ENCODE measurements at places on chromosomes 12 and 14.

- DNase-seq: no peak
Measured at GRCh38 chr14:79656056-79656455, 555.2 kb downstream of the DIO2 start.

- DNase-seq: no peak
Measured at GRCh38 chr12:9687228-9687627, 17.7 kb downstream of the CLEC2D start.

DNA sequence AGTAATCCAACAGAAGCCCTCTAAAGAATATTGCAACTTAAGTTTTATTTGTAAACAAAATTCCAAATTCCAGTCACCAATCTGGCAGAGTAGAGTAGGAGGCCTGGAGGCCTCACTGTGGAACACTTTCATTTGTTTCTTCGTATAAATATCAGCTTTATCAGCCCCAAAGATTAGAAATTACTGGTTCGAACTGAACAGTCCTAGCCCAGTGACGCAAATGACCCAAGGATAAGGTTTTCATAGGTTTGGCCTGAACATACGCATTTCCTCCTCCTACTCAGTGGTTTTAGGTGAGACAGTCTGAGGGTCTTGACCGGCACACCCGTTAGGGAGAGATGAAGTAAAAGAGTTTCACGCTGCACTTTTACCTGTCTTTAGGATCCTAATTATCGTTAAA is 1.7 kb downstream of the CDC42BPB start:
- no peak for DNase-seq

DNA sequence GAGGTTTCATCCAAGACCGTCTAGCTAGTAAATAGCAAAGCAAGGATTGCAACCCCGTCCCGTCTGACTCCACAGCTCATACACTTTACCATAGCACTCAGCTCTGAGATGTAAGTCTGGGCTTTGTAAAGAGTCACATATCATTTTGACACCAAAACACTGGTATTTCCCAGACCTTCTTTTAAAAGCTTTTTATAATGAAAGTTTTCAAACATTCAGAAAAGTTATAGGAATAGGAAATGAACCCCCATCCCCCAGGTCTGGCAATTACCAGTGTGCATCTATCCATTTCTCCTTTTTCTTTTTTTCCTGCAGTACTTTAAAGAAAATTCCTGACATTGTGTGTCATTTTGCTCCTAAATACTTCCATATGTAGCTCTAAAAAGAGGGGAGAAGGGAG is 183.6 kb upstream of the CCND2 start:
- no peak for DNase-seq

GRCh38 chr12:59407799-59408198 is 188.0 kb upstream of the SLC16A7 start:
- DNase-seq: peak; percentile 13

DNA sequence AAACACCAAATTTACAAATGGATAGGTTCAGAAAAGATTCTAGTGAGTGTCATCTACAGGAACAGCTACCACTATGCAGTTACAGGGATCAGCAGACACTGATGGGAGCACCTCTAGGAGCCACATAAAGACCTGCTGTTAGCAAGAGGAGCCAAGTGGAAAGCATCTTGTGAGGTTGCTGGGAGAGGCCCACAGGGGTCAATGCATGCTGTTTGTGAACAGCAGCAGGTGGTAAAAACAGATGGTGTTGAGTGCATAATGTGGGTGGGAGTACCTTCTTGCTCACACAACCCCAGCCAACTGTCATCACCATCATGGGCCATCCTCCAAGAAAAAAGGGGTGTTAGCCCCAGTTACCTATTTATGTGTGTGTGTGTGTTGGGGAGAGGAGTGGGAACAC is 215.2 kb upstream of the SSTR1 start:
- no peak for DNase-seq

DNA sequence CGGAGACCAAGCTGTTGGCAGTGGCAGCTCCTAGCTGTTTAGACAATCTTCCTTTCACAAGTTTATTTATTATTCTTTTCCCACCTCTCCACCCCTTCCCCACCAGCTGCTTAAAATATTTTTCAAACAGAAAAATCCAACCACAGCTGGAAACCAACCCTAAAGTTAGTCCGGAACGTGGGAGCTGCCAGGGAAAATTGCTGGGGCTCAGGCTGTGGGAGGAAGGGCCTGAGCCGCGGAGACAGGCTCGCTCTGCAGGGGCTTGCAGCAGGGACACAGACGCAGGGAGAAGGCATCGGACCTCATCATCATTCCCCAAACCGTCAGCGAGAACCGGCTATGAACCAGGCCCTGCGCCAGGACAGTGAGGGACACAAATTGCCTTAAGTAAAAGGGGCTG is 16.1 kb upstream of the TMEM106C start:
- DNase-seq: no peak

- no peak for DNase-seq
Measured at GRCh38 chr12:132622437-132623071, 4.0 kb downstream of the P2RX2 start.

DNA sequence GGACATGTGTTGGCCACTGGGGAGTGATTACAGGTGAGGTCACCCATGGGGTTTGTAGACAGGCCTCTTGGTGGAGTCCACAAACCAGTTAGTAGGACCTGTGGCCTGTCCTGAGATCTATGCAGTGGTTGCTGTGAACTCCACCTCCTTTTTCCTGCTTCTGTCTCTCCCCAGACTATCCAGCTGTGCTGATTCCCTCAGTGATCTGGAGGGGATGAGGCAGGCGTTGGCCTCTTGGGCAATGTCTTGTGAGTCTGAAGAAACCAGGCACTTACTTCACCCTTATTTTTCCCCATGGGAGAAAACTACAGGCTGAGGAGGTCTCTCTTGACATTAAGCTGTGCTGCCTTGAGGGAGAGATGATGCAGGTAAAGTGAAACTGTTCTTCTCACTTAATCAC is 257.2 kb upstream of the PRICKLE1 start:
- DNase-seq: no peak

- no peak for DNase-seq
Measured at GRCh38 chr12:9333161-9333560, 125.0 kb upstream of the PZP start.

DNA sequence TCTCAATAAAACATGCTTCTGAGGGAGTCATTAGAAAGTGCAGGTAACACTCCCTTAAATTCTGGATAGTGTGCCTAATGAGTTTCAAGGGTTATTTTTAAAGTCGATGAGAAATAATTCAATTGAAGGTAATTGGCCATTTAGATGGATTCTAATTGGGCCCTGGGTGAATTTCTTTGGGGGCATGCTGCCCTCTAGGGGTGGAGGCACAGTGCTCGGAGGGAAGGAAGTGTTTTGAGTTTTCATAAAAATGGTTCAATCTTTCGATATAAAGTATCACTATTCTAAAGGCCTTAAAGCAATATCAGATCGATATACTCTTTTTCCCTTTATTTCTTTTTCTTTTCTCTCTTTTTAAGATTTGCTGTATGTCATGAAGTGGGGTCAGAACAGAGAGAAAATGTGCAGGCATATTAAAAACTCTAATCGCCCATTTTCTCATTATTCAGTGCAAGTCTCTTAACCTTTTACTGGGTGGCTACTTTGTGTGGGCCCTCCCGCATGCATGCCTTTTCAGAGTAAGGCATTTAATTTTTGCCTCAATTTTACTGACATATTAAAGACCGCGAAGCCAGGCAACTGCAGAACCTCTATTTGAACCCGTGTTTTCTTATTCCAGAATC is 25.5 kb downstream of the NKX2-8 start:
- peak; percentile 54 for DNase-seq

DNA sequence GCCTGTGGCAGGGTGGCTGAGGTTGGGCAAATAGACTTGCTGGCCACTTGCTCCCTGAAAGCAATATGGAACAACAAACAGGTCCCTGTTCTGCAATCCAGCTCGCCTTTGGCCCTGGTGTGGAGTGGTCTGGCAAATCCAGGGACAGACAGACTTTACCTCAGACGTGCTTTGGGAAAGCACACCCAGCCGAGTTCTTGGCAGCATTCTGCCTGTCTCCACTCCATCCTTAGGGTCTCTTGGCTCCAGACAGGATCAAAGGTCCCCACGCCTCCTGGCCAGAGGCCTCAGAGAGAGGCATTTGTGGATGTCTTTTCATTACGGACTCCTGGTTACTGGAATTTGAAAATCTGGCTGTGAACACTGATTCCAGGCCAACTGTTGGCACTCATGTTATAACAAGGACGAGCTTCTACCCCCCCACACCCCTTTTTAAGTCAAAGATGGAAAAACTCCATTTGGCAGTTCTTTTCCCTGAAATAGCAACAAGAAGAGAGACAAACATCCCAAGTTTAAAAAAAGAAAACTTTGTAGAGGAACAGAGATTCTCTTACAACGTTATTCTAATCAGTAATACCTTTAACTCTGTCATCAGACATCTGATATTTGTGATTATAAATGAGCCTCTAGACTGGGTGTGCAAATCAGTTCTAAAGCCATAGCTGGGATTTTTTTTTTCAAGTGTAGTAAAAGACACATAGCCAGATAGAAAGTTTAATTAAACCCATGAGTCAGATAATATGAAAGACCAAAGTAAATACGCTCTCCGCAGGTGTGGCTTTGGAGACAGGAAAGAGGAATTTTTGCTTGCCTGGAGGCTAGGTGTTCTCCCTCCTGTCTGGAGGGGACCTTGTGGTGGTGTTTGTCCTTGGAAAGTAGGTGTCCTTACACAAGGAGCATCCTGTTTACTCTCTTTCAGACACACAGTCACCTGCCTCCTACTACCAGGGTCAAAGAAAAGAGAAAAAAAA is 60.7 kb downstream of the GALNT8 start:
- DNase-seq: no peak

DNA sequence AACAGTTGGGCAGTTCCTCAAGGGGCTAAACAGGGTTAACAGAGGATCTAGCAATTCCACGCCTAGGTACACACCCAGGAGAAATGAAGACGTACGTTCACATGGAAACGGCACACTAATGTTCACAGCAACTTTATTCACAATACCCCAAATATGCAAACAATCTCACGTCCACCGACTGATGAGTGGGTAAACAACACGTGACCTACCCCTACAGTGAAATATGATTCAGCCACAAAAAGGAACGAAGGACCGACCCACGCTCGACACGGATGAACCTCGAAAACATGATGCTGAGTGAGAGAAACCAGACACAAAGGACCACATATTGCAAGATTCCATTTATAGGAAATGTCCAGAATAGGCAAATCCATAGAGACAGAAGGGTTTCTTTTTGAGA is 112.7 kb downstream of the NCOR2 start:
- DNase-seq: no peak

DNA sequence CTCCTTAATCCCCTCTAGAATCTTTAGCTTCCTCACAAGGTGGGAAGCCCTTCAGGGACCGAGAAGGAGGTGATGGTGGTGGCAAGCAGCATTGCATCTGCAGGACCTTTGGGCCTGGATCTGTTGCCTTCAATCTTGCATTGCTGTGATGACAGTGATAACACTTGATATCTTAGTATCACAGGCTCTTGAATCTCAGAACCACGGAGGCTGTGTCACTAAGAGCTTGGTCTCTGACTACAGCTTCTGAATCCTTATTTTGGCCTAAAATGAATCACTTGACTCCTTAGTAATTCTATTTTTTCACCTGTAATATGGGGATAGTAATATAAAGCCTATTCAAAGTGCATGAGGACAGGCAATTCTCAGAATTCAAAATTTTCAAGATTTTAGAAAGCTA is 8.9 kb upstream of the AMN1 start:
- no peak for DNase-seq

DNA sequence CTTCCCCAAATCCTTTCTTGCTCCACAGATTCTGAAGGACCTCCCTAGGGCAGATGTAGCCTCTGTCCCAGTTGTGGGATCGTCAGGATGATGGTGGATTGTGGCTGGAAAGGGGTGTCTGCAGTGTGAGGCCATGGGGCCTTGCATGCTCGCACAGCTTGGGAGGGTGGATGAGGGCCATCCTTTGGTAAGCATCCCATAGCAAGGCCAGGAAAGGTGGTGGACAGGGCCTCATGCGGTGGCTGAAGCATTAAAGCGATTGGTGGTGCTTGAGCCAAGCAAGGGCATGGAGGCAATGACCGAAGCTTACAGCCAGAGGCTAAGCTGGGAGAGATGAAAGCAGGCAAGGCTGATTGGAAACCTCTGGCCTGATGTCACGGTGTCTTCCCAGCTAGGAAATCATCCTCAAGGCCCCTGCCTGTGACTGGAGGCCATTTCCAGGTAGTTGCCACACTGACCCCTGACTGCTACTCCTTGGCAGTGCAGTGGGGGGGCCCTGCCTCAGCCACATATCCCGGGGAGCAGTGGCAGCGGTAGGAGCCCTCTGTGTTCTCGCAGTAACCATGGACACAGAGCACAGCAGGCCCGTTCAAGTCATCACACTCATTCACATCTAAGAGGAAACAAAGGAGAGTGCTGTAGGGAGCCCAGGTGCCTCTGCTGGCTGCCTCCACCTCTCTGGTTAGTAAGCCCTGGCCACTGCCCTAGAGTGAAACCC is 7.0 kb downstream of the ISCA2 start:
- no peak for DNase-seq

DNA sequence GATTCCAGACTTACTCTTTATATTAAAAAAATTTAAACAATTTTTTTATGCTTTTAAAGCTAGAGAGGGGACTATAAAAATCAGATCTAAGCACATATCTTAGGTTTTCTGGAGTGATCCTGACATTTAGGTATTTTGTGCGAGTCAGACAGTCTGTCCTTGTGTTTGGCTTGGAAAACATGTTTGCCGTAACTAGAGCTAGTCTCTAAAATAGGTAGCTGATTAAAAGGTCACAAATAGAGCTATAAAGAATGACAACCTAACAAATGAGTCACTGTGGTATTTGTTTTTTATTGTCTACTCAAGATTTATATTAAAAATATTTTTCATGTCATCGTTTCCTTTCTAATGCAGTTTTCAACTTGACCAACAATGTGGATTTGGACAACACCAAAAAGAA is 73.4 kb downstream of the MNAT1 start:
- no peak for DNase-seq

DNA sequence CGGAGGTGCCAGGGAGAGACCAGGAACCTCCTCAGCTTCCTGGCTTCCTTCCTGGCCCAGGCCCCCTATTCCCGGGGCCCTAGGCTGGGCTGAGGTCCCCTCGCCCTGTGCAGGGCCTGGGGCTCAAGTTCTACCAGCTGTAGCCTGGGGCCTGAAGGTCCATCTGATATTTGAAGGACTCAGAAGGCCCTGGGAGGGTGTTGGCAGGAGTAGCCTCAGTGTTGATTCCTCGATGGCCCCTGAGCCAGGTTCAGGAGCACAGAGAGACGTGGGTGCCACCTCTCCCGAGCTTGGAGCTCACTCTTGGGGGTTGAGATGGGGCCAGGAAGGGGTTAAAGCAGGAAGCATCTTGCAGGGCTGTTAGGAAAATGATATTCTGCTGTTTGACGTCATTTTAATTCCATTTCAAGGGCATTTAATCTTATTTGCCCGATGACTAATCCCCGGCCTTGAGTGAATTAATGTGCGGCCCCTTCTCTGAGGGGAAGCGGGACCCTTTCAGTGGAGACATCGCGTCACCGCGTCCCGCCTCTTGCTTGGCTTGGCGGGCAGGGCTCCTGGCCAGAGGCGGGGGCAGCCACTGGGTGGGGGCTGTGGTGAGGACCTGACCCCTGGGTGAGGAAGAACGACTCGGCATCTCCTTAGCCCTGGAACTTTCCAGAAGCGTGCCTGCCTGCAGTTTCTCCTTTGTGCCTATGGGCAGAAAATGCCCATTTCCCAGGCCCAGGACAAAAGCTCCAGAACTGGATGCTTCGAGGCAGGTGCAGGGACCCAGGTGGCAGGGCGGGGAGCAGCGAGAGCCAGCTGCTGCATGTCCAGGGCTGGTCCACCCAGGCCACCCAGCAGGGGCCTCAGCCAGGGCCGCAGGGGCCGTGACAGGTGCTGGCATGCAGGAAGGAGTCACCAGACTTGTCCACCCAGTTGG is 158.3 kb downstream of the KIF26A start:
- DNase-seq: no peak

- DNase-seq: no peak
Measured at GRCh38 chr12:56346675-56347074, 8.0 kb downstream of the IL23A start.

GRCh38 chr14:59439256-59439965 is 25.8 kb downstream of the GPR135 start:
- no peak for DNase-seq
